ENCODE measurements at places on chromosomes 16 and 17.

DNA sequence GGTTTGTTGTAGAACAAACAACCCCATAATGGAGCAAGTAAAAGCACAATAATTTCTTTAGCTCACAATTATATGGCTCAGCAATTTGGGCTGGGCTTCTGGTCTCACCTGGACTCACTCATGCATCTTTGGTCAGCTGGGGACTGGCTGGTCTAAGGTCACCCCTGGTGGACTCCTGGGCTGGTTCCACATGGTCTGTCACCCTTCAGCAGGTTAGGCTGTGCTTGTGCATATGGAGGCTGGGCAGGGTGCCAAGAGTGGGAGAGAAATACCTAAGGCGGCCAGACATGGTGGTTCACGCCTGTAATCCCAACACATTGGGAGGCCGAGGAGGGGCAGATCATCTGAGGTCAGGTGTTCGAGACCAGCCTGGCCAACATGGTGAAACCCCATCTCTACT lies 27.0 kb upstream of the SMURF2 start:
- DNase-seq = no peak

DNA sequence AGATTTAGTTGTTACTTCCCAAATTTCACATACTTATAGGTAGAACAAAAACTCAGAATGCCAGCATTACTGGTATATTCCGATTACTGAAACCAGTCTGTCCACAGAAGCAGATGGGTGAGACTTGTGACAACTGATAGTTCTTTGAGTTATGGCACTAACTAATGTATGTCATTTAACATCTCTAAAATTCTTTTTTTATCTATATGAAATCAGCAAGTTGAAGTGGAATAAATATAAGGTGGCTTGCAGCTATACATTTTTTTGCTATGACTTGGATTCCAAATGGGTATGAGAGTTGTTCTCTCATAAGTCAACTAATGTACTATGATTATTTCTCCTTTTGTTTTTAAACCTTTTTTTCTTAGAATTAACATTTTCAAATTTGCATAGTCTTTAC lies 69.1 kb downstream of the VMP1 start:
- DNase-seq = no peak

DNA sequence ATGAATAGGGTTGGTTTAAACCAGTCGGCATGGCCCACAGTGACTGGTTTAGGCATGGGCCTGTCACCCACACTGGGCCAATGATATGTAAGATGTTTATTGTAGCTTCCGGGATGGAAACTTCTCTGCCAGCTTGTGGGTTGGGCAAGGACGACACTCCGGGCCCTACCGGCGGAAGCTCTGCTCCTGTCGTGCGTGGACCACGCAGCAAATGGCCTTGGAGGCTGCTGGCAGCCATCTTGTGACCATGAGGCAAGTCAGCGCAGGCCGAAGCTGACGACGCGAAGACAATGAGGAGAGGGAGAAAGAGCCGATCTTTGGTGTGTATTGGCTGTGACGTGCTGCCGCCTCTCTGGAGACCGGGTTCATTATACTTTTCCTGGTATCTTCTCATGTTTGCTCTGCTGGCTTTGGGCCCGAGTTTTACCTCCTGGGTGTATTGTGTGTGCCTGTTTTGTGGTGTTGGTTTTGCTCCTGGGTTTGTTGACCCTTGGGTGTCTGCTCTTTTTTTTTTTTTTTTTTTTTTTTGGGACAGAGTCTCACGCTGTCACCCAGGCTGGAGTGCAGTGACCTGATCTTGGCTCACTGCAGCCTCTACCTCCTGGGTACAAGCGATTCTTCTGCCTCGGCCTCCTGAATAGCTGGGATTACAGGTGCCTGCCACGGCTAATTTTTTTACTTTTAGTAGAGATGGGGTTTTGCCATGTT lies 15.4 kb downstream of the SLC25A10 start:
- DNase-seq = peak; percentile 92

DNA sequence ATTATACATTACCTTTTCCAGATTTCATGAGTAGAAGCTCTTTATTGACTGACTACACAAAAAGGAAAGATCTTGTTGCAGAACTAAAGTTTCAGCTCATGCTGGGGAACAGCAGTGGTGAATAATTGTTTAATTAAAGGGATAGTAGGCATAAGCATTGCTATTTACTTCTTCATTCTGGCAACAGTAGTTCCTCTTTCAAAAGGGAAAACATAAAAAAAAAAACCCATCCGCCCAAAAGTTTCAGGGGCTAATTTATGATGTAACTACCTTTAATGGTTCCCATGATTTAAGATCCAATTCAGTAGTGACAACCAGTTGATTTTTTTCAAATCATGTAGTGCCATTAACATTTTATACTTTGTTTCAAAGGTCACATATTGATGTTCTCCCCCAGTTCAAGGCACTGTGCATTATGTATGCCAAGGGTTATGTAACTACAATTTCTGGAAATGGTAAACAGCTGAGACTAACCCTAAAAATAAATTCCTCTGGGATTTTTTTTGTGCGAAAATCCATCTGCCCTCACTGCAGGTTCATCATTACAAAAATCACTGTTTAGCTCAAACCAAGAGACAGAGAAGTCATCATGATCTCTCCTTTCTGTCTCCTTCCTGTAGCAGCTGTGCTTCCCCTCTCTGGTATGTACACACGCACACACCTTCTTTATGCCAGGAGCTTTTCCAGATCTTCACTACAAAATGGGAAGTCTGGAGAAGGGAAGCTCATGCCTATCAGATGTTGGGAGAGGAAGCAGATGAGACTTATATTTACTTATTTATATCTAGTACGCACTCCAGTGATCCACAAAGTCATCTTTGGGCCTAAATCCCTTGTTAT lies 2.2 kb upstream of the PHLPP2 start:
- no peak for DNase-seq

DNA sequence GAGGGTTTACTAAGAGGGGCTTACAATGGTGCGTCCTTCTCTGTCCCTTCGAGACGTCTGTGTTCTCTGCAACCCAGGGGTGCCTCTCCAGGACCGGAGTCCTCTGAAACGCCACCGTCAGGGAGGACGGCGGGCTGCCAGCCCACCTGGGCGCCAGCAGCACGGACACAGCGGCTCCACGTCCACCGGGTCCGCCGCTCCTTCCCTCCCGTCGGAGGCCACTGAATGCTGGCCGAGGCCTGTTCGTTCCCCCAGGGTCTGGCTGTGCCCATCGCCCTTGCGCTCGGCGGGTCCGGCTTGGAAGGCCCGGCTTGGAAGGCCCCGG lies 403 bp downstream of the TEPSIN start:
- DNase-seq = no peak
